ENCODE measurements at places on chromosomes 7 and 10.

- DNase-seq = no peak
Measured at GRCh38 chr10:117441812-117442443, 66.7 kb upstream of the PDZD8 start.

DNA sequence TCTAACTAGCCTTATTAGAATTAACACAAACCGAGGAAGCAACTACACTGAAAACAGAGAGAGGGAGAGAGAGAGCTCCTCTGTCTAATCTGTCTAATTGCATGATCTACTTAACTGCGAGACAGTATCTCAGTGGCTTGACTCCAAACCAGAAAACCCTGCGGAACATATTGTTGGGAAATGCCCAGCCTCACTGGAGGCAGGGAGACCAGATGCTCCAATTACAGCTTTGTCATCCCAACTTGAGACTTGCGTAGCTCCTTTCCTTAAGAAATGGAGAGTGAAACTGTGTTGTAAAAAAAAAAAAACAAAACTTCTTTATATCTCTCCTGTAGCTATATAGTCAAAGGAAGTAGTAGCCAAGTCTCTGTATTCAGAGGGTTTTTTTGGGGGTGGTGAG is 52.0 kb upstream of the ZNRF2 start:
- DNase-seq = no peak

DNA sequence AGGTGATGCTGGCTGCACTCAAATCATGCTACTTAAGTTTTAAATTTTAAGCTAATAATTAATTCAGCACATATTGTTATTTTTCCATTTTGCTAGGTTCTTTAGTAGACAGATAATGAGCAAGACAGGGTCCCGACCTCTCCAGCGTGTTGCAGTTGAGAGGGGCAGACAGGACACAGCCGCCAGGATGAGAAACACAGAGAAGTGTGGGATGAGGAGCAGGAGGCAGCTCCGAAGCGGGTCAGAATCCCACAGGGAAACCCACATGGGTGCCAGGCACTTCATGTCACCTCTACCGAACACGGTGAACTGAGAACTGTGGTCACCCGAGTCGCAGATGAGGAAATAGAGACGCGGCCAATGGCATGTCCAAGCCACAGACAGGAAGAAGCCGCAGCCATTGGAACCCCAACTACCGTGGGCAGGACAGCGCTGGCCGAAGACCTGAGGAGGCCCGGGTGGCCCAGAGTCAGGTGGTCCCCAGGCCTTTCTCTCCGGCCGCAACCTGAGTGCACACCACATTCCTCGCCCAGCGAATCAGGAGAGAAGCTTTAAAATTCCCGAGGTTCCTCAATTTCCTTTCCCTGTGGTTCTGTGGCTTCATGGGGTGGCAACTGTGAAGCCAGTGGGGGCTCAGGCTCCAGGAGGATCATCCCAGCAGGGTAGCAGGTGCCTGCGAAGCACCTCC is 213.0 kb downstream of the DNAJB6 start:
- DNase-seq = no peak

- no peak for DNase-seq
Measured at GRCh38 chr10:132272231-132272971, 35.3 kb downstream of the STK32C start.

DNA sequence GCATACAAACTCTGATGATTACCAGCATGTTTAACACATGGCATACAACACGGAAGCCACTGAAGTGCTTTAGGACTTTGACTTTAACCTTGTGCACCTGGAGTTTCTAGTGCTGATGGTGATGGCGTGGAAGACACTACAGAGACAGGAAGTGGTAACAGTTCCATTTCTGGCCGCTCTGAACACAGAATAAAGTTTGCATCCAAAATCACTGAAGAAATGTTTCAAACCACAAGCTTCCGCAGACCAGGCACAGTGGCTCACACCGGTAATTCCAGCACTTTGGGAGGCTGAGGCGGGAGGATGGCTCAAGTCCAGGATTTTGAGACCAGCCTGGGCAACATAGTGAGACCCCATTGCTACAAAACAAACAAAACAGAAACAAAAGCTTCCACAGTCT is 40.3 kb upstream of the TNPO3 start:
- no peak for DNase-seq

DNA sequence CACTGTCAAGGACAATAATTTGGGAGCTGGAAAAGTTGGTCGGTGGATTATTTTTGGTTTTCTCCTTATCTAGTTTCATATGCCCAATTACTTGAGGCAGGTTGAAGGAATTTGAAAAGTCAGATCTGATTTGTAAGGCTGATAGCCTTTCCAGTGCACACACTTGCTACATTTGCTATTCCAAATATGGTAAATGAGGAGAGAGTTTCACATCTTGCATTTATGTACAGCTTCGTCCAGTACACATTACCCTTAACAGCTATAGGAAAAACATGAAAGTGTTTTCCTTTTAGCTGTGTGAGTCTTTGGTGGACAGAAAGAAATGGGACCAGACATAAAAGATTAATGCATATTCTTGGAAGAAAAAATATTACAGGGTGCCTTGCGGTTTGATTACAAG is 201.8 kb downstream of the CELF2 start:
- DNase-seq = no peak

GRCh38 chr7:50497068-50497642 is 47.0 kb upstream of the FIGNL1 start:
- no peak for DNase-seq

DNA sequence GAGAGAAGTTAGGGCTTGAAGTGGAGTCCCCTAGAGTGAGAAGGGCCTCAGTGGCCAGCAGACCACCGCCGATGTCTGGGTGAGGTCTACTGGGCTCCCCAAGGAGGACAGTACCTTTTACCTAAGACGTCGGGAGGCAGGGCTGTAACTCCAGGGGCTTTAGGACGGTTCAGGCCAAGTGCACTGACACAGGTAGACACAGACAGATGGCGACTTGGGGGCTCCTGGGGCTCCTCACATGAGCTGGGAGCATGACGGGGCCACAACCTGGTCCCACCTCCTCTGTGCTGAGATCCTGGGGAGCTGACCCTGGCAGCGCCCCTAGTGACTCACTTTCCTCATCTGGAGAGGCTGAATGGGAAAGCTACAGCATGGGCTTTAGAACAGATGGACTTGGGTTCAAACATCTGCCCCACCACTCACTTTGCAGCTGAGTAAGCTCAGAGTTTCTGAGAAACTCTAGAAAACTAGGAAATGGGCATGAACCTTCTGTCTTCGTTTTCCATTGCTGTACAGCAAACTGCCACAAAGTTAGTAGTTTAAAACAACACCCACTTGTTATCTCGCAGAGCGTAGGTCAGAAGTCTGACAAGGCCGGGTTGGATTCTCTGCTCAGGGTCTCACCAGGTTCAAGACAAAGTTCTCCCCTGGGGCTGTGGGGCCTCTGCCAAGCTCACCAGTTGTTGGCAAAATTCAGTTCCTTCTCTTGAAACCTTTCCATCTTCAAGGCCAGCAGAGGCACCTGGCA is 4.7 kb upstream of the COMTD1 start:
- DNase-seq = no peak

GRCh38 chr7:85275204-85275603 is 88.3 kb upstream of the SEMA3D start:
- DNase-seq = no peak

DNA sequence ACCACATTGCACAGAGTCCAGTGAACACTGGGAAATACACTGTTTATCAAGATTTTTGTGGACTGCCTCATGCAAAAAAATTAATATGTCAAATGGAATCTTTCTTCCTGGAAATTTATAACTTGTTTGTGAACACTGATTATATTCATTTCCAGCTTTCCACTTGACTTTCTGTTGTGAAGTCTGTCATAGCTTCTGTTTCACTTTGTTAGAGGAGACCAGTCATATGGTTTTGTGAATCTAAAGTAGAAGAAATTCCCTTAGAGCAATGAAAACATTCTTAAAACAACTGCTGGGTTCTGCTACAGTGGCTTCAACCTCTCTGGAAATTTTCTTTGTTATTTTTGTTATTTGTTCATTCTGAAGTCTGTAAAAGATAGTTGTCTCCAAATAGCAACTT is 349.5 kb upstream of the NFE2L3 start:
- no peak for DNase-seq

DNA sequence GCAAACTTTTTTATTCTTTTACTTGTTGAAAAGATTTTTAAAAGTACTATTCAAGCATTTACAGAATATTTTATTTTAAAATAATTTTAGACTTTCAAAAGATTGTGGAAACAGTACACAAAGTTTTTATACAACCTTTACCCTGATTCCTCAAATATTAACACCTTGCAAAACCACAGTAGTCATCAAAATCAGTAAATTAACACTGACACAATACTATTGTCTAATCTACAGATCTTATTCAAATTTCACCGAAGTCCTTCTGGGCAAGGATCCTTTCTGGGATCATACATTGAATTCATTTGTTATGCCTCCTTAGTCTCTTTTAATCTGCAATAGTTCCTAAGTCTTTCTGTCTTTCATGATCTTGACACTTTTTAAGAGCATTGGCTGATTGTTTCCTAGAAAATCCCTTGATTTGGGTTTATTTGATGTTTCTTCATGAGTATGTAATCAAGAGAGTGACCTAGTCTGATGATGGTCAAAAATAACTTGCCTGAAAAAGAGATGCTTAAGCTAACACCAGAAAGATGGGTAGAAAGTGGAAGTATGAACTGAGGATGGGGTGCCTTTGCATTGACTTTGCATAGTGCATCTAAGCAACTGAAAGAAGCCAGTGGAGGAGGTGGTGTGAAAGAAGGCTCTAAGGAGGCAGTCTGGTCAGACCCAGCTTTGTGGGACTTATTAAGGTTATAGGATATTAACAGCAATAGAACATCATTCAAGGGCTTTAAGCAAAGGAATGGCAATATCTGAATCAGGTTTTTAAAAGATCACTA is 9.7 kb downstream of the STAMBPL1 start:
- no peak for DNase-seq

DNA sequence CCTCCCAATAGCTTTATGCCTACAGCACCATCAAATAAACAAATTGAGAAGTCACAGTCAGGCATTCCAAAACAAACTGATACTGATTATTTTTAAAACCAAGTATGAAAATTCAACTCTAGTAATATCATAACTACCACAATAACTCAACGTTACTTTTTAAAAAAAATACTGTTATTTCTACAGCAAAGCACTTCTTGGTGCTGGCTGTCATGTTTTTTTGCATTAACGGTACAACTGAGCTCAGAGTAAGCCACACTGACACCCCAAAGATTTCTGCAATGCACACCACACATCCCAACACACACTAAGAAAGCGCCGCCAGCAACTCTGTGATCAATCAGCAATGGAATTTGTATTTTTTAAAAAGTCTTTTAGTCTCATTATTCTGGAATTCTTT is 113.6 kb downstream of the RNF32 start:
- DNase-seq = no peak

DNA sequence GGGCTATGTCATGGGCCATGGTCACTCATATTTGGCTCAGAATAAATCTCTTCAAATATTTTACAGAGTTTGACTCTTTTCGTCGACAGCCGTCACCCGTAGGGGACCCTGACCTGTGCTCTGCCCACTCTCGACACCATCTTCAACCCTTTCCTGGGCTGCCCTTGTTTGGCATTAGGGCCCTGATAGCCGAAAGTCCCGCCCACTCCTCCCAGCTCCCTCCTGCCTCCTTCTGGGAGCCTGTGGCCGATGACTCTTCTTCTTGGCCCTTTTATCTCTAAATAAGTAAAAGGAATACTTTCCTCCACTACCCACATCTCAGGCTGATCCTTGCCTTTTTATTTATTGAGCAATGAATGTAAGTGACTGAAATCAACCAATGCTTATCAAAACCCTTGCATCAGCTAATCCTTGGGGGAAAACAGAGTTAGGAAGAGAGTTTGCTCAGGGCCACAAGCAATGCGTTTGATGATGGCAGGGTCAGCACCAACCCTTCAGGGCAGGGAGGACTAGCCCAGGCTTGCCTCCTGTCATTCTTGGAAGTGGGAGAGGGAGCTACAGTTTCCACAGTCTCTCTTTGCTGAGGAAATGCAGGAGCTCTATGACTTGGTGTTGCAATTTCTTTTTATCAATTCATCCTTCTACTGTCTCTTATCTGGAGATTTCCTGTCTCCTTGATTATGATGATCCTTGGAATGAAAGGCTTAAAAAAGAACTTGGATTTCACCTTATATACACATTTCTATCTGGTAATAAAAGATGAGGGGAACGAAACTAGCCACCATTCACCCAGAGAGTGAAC is 218.2 kb upstream of the PODXL start:
- DNase-seq = no peak

DNA sequence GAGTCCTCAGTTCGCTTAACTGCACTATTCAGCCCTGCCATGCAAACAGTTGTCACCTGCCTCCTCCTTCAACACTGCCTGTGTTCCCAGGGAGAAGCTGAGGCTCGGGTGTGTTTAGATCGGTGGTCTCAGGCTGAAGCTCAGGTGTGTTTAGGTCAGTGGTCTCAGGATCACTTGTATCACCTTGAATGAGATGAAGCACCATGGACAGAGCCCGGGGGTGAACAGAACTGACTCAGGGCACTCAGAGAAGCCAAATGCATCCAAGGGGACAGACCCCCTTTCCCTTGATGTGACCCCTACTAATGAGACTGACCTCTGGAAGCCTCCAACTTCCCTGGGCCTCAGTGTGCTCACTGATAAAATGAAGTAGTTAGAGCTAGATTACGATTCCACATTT is 84.0 kb downstream of the CYTH3 start:
- DNase-seq = no peak

DNA sequence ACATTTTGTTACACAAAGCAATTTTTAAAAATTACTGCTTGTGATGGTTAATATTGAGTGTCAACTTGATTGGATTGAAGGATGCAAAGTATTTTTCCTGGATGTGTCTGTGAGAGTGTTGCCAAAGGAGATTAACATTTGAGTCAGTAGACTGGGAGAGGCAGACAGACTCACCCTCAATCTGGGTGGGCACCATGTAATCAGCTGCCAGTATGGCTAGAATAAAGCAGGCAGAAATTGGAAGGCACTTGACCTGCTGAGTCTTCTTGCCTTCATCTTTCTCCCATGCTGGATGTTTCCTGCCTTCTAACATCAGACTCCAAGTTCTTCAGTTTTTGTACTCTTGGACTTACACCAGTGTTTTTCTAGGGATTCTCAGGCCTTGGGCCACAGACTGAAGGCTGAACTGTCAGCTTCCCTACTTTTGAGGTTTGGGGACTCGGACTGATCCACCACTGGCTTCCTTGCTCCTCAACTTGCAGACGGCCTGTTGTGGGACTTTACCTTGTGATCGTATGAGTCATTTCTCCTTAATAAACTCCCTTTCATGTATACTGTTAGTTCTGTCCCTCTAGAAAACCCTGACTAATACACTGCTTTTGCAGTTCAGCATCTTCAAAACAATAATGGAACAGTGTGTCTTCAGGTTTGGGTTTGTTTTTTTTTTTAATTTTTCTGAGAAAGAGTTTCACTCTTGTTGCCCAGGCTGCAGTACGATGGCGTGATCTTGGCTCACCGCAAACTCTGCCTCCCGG is 244.1 kb upstream of the SEMA3C start:
- DNase-seq = no peak

- no peak for DNase-seq
Measured at GRCh38 chr7:73449422-73449821, 15.8 kb downstream of the FZD9 start.

GRCh38 chr7:23279819-23280525 is 19.2 kb upstream of the MALSU1 start:
- no peak for DNase-seq

DNA sequence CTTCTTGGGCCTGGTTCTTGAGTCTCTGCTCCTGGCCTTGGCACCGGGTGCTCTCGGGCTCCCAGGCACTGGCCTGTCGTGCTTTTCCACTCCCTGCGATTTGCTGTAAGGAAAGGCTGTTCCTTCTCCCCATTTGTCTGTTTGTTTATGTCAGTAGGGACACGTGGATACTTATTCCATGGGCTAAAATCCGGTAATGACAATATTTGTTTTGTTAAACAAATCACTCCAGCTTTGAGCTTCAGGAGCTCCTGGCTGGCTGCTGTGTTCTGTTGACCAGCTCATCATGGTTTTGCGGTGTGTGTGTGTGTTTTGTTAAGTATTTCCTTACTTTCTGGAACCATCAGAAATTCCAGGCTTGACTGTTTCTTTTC is 17.5 kb upstream of the JAKMIP3 start:
- no peak for DNase-seq

All from activated T-helper 1 cell treated with anti-CD3 and anti-CD28 coated beads, Interleukin-2, amount 50 U/mL, for 16 hours (primary cell).